ENCODE measurements at places on chromosomes 3 and 15.

GRCh38 chr3:136734382-136735070 lies 17.7 kb downstream of the STAG1 start:
- no peak for DNase-seq

DNA sequence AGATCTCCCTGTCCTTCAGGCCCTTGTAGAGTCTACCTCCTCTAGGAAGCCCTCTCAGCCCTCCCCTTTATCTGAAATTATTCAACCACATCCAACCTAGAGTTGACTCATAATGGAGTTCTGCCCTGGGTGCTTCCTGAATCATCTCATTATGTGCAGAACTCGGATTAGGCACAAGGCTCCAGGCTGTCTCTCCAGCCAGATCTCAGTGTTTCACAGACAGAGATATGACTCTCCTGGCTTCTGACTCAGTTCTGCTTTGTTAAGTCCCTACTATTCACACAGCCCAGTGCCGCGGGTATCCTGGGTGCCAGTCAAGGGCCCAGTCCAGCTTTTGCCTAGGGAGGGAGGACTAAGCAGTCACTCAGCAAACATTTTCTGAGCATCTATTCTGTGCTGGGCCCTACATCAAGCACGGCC lies 9.3 kb downstream of the STRA6 start:
- DNase-seq: peak; percentile 94

DNA sequence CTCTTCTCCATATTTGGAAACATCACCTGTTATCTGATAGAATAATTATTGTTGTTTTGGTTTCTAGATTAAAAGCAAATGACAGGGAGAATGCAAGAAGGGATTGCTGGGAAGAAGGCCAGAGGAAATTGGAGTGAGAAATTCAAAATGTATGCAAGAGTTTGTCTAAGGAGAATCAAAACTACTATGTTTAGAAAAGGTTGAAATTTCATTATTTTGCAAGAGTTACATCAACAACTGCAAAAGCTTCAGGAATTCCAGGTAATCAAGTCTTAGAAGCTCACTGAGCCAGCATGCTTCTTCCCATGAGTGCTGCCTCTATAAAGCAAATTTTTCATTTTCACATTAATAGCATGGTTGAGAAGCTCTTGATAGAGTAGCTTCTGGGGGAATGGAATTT lies 177.2 kb upstream of the GBE1 start:
- DNase-seq: no peak

GRCh38 chr3:187368251-187369088 lies at the start of gene RTP4:
Gene RTP4, plus strand, starts transcription at chr3:187368385. Its CDS starts 57 bp downstream, at chr3:187368442.
- no peak for DNase-seq

DNA sequence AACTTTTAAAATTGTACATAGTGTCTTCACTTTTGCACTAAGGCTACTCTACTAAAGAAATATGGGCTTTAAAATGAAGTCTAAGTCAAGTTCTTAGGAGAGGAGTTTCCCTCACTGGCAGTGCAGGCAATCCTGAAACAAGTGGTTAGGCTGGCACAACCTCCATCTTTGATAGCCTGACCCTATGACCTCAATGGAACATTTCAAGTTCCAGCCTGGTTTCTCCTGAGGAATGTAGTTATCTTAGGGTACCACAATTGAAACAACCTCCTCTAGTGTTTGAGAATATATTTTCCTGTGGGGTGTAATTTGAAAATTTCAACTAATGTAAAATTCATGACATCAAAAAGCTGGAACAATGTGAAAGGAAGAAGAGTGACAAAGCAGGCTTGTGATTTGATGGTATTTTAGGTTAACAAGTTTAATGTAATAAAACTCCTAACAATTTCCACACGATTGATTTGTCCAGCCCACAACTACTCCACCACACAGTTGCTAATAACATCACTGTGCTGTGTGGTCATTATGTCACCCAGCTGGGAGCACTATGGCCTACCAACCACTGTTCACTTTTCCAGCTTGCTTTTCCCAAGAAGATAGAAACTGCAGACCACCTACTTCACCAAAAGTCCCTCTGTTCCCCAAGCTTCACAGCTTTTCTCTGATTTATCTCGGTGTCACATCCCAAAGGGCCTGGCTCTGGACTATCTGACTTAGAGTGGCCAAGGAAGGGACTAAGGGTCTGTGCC lies 1.8 kb downstream of the WWTR1 start:
- DNase-seq: peak; percentile 50

GRCh38 chr3:37174532-37175126 lies at the start of gene LRRFIP2:
Gene LRRFIP2, minus strand, starts transcription at chr3:37174582. Its CDS starts 25,599 bp downstream, at chr3:37148983.
- DNase-seq: peak; percentile 39

- no peak for DNase-seq
Measured at GRCh38 chr15:75030424-75030823, 7.0 kb downstream of the PPCDC start.

DNA sequence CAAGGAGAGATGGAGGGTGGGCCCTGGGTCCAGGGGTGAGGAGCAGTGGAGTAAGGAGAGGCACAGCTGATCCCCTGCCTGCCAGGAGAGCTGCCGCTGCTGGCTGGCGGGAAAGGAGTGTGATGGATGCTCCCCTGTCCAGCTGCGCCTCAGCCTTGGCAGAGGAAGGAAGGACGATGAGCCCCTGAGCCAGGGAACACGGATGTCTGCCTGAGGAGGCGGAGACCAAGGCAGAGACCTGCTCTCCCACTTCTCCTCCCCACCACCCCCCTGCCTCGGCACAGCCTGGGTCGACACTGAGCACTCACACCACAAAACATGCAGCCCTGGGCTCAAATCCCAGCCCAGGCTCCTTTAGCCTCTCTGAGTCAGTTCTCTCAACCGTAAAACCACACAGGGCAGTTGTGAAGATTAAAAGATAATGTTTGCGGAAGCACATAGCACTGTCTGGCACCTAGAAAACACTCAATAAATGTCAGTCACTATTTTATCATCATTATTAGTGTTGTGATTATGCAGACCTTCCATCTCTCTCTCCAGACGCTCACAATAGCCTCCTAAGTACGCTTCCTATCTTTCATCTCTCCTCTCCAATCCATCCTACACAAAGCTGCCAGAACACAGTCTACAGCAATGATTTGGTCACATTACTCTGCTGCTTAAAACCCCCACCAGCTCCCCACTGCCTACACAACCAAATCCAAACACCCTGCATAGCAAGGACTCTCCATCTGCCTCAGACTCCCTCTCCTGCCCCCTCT lies 52.2 kb downstream of the SEMA5B start:
- DNase-seq: peak; percentile 85

GRCh38 chr3:38095669-38096483 lies 41.1 kb downstream of the ACAA1 start:
- no peak for DNase-seq

DNA sequence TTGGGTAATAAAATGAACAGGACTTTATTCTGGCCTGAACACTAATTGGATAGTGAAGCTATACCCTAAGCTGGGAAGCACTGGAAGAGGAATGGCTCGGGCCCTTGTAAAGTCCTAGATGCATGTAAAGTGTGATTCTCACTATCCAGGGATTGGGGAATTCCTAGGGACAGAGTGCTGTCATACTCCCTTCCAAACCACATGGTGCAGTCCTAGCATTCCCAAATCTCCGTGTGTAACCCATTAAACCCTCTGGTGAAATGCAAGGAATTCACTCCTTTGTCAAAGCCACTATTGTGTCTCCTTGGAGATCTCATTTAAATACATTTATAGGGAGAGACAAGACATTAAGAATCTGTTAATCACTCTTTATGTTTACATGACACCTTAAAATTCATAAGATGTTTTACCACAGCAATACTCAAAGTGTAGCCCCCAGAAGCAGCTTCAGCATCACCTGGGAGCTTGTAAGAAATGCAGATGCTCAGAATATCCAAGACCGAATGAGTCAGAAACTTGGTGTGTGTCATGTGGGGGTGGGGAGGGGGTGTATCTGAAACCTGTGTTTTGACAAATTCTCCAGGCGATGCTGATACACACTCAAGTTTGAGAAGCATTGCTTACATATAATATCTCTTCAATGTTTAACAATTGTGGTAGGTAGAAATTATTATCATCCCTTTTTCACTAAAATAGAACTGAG lies 121.8 kb upstream of the NPHP3 start:
- no peak for DNase-seq

DNA sequence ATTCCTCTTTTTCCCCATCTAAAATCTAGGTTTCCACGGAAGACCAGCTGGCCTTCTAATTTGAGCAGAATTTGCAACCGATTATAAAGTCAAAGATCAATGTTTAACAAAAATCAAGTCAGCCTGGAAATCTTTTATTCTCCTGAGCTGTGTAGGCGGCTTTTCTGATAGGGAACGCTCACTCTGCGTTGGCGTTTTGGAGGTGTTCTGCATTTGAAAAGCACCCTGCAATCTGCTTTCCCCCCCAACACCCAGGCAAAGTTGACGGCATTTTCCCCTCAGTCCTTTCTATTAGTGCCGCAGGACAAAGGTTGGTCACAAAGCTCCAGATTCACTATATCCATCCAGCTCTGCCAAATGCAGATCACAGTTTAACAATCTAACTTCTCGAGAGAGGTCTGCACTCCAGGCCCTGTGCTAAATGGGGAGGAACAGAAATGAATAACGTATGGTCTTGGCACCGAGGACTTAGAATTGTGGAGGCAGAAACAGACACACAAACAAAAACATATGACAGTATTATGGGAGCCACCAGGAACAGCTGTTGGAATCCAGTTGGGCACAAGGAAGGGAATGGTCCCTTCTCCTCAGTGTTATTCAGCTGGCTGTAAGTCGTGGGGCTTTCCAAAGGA lies 50.4 kb upstream of the LARS2 start:
- DNase-seq: no peak

GRCh38 chr3:194244167-194244566 lies 107.0 kb downstream of the CPN2 start:
- no peak for DNase-seq

DNA sequence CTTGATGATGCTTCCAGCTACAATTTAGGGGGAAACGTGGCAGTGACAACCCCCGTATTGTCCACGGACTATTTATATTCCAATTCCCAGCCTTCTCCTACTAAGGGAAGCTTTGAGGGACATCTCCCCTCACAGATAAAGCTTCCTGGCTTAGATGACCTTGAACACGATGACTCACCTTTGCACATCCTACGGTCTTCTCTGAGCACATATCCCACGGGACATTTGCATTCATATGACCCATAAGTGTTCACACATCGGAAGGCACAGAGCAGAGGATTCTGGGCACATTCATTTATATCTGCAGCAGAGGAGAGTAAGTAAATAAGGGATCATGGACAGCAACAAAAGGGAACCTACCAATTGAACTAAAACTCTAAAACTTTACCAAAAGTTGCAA lies 101.5 kb downstream of the DUT start:
- no peak for DNase-seq

DNA sequence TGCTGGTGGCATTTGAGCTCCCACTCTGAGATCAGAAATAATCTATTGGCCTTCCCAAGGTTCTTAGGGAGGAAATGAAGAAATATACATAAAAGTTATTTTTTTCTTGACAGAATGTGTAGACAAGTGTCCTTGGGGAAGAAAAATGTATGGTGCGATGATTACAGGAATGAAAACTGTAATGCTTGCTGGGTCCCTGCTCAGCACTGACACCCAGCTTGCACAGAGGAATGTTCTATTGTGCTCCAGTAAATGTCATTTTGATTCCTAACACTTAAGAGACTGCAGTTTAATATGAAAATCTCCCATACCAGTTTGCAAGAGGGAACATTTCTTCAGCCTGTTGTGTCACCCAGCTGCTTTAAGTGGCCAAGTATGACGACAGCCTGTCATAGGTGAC lies 271.3 kb upstream of the TPM1 start:
- DNase-seq: no peak

DNA sequence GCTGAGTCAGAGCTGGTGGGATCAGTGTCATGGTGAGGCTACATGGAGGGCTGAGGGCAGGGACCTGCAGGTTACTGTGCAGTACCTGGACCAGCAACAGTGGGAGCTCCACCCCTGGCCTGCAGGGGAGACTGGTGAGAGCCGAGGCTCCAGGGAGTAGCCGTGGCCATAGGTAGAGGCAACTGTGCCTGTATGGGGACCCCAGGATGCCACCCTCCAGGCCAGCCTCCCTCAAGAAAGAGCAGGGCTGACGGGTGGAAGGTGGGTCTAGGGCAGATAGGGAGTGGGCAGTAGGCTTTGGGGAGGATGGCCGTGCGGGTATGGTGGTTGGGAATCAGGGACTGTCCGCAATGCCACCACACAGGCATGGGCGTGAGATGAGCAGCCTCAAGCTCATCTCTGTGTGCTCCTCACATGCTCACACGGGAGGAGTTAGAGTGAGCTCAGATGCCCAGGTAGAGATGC lies 35.5 kb downstream of the FBLN2 start:
- DNase-seq: no peak

GRCh38 chr3:123920383-123920782 lies 36.3 kb upstream of the MYLK start:
- DNase-seq: no peak

DNA sequence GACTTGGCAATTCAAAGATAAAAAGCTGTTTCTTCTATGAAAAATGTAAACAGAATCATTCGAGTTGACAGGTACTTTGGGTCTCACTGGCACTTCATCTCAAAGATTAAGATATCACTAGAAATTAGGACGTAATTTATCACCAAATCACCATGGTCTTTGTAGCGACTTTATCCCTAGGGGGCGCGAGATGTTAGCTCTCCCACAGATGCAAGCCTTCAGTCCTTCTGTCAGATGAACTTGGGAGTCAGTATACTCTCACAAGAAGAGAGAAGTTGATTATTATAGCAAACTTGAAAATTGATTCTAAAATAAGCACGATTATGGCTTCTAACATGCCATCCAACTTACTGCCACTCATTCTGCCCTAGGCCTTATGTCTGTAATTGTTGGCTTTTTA lies 150.3 kb downstream of the ALCAM start:
- DNase-seq: no peak

- no peak for DNase-seq
Measured at GRCh38 chr3:12462159-12462947, 21.9 kb upstream of the TSEN2 start.

GRCh38 chr3:156371701-156372100 lies 183.2 kb downstream of the SSR3 start:
- DNase-seq: no peak

DNA sequence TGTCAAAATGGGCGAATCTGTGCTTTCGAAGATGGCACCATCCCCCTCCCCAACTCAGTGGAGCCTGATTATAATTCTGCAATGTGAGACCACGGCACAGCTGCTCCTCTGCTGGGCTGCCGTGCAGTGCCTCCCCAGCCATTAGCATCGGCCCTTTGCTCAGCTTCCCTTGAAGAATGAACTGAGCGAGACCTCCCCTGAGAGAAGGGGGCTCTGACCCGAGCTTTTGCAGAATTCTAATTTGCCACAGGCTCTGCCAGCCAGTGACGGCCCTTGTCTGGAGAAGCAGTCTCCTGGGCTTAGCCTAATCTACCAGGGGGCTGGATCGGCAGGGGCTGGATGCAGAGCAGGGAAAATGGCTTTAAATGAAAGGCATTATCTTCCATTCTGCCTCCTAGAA lies 57.2 kb downstream of the GLDN start:
- DNase-seq: no peak

Measured in Caki2 (cell line).